ENCODE measurements at places on chromosomes 2 and 18.

GRCh38 chr2:136051001-136051724 is 65.7 kb upstream of the DARS1 start:
- DNase-seq = no peak

DNA sequence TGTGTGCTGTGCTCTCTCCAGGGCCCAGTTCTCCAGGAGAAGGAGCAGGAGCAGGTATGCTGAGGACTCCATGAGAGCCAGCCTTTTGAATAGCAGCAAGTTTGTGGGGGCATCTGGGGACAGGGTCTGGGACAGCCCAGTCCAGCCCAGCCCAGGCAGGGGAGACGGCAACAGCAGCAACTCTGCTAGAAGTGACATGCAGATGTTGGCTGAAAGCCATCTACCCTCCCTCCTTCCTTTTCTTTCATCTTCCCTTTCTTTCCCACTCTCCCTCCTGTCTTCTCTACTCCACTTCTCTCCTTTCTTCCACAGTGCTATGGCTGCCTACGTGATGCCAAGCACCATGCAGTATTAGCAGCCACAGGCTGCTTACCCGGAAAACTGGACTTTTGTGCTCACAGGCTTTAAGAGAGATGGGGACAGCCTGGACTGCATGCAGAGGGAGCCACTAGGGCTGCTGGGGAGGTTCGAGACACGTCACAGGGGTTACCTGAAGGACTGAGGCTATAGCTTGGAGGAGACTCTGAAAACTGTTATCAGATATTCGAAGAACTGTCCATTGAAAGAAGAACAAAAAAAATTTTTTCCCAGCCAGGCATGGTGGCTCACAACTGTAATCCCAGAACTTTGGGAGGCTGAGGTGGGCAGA is 23.8 kb upstream of the YWHAQ start:
- no peak for DNase-seq

- DNase-seq = no peak
Measured at GRCh38 chr2:25367296-25367695, 25.6 kb upstream of the DNMT3A start.

DNA sequence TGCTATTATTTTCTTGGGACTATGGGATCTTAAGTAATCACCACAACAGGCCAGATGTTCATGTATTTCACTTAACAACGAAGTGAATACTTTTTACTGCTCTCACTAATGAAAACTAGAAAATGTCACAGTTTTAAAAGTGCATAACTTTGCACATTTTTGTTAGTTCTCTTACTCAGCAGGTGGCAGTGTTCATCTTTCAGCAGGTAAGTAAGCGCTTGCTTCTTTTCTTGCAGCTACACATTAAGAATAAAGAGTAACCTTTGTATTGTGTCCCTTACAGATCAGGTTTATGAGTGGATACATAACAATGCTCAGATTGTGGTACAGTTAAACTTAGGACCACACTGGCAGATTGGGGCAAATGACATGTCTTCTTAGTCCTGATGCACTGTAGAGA is 61.0 kb downstream of the DAW1 start:
- DNase-seq = no peak

- DNase-seq = no peak
Measured at GRCh38 chr2:43285987-43286386, 59.6 kb upstream of the ZFP36L2 start.

GRCh38 chr2:49973917-49974368 is 819.6 kb upstream of the FSHR start:
- peak; percentile 3 for DNase-seq

DNA sequence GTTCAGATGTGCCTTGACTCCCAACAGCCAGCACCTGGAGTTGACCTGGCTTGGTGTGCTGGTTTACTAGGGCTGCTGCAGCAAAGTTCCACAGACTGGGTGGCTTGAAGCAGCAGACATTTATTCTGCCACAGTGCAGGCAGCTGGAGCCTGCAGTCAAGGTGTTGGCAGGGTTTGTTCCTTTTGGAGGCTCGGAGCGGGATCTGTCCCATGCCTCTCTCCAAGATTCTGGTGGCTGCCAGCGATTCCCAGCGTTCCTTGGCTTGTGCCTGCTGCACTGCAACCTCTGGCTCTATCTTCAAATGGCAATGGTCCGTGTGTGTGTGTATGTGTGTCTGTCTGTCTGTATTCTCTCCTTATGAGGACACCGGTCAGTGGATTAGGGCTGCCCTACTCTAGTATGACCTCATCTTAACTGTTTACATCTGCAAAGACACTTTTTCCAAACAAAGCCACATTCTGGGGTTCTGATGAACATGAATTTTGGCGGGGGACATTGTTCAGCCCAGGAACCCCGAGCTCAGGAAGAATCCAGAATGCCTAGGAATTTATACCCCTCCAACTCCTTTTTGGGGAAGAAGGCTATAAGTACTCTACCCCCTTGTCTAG is 44.7 kb upstream of the TMEM131 start:
- DNase-seq = no peak

- DNase-seq = no peak
Measured at GRCh38 chr2:200693836-200694470, 108.1 kb downstream of the AOX1 start.

GRCh38 chr2:165067643-165068486 is 112.5 kb upstream of the SLC38A11 start:
- DNase-seq = peak; percentile 4

DNA sequence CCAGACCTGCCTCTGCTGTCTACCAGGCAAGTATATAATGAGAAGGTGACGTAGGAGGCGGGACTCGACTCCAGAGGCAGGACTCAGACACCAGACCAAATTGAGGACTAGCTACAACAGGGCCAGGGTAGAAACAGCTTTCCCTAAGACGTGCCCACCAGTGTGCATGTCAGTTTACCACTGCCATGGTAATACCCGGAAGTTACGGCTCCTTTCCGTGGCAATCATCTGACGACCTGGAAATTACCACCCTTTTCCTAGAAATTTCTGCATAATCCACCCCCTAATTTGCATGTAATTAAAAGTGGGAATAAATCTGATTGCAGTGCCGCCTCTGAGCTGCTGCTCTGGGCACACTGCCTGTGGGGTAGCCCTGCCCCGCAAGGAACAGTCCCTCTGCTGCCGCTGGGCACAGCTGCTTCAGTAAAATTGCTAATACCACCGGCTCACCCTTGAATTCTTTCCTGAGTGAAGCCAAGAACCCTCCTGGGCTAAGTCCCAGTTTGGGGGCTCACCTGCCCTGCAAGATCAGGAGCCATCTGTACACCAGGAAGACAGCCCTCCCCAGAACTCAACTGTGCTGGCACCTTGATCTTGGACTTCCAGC is 59.1 kb downstream of the ODC1 start:
- DNase-seq = no peak

GRCh38 chr2:100757621-100758394 is 62.1 kb upstream of the NPAS2 start:
- DNase-seq = peak; percentile 85

DNA sequence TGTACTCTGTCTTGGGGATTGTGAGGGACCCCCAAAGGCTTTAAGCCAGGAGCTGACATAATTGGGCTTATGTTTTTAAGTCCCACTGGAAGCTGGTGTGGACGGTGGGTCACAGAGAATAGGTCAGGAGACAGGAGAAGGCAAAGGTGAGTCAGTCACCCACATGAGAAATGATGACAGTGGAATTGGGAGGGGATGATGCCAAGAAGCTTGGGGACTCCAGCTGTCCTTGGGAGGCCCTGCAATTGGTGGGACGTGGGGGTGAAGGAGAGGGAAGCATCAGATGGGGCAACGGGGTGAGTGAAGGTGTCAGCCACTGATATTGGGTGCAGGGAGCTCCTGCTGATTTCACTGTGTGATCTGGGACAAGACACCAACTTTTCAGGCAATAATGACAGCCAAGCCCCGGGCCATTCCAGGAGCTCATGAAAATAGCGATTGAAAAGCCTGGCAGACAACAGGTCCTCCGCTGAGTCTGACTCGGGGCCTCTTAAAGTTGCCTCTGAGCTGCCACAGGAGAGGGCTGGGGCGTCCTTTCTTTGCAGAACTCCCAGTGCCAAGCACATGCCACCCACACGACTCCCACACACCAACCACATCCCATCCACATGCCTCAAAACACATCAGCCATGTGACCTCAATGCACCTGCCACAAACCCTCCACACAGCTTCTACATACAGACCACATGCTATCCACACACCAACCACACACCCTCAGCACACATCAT is 13.4 kb downstream of the TNS1 start:
- DNase-seq = no peak

DNA sequence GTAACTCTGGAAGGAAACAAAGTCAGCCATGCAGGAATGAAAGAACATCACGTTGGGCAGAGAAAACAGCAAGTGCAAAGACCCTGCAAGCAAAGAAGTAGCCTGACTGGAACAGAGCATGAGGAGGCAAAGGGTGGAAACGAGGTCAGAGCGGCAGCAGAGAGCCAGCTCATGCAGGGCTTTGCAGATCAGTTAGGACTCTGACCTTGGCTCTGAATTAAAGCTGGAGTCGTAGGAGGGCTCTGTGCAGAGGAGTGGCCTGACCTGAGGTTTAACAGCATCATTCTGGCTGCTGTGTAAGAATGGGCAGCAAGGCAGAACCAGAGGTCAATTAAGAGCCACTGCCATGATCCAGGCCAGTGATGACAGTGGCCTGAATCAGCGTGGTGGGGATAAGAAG is 220.7 kb downstream of the PRKCE start:
- no peak for DNase-seq

- DNase-seq = no peak
Measured at GRCh38 chr2:134193006-134193405, 60.9 kb upstream of the MGAT5 start.

DNA sequence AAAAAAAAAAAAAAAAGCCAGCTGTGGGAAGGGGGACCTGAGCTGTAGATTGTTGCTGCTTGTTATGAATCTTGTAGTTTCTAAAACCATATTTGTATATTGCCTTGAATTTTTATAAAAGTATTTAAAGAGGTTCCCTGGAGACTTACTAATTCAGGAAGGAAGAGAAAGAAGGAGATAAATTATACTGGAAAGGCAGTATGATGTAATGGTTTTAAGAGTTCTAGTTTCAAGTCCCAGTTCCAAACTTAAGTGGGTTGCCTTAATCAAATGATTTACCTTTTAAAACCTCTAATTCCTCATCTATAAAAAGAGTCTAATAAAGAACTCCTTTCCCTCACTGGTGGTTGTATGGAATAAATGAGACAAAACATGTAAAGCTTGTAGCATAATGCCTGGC is 62.2 kb downstream of the PTRHD1 start:
- no peak for DNase-seq

- no peak for DNase-seq
Measured at GRCh38 chr2:121748202-121748601, 7.2 kb upstream of the TSN start.

- no peak for DNase-seq
Measured at GRCh38 chr2:64928813-64929212, 60.4 kb upstream of the SLC1A4 start.

- DNase-seq = no peak
Measured at GRCh38 chr18:76722224-76723061, 99.9 kb upstream of the ZNF236 start.

DNA sequence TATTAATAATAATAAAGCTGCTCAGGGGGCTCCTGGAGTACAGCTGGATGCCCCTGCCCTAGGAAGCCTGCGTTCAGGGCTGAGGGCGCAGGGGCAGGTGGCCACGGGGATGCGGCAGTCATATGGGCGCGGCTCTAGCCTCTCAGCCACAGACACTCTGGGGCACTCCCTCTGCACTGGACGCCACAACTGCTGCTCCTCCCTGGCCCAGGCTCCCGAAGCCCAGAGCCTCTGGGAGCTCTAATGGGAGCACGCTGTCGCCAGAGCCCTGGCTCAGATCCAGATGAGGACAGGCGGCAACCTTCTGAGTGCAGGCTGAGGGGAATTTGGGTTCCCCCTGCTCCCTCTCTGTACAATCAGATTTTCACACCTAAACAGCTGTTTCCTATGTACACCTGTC is 93.6 kb downstream of the MTCL1 start:
- no peak for DNase-seq

DNA sequence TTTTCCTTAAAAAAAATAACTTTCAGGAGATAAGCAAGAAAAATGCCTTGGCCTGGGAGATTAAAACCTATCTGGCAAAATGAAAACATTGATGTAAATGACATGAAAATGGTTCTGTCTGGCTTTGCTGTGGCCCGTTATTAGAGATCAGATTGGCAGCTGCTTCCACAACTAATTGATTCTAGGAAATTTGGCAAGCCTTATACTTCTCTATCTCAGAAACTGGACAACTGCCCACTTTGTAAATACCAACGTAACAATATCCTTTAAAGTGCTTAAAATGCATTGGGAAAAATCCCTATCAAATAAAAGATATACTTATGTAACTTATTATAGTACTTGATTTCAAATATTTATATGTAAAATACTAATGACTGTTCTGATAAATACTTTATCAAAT is 14.2 kb upstream of the SKA1 start:
- DNase-seq = no peak

GRCh38 chr2:104871972-104872865 is 18.3 kb downstream of the POU3F3 start:
- no peak for DNase-seq

DNA sequence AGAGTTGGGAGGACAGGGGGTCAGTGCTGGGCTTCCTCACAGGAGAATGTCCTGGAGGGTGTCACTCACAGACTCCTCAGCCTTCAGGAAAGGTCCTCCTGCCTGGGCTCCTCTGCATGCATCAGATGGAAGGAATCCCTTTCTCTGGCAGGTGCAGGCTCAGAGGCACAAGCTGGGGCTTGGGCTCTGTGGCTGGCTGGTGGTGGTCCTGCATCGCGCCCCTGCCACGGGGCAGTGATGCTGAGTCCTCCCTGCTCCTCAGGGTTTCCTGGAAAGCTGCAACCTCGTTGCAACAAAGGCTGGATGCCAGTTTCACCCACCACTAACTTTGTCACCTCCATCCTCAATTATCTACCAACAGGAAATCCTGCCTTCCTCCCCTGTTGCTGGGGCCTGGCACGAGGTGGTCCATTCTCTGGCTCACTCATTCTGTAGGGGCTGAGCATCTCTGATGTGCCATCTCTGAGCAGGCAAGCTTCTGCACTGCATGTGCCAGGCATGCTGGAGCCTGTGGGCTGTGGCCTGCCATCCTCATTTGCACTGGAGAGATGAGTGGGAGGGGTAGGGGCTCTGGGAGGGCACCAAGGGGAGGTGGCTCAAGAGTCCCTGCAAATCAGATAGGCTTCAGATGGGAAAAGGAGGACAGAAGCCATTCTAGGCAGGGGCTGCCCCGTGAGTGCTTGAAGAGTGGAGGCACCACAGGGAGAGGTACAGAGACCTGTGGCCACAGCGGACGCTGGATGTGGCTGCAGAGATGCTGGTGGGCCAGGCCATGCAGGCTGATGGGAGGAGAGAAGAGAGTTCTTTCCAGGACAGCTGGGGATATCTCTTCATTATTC is 272.6 kb upstream of the HS6ST1 start:
- no peak for DNase-seq

DNA sequence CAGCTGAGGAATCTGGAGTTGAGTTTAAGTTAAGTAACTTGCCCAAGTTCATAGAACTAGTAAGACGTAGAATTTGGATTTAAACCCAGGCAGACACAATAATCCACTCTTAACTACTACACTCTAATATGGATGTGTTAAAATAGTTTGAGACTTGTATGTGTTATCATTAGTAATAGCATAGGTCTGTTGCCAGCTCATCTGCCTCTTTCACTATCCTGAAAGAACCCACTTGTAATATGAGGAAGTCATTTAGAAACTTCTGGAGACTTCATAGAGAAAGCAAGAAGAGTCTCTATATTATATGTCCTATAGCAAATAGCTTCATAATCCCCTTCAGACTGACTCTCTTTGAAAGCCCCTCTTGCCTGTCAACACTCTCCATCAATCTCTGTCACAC is 43.0 kb upstream of the ACADL start:
- DNase-seq = no peak

GRCh38 chr2:223585666-223586065 is 16.5 kb downstream of the SCG2 start:
- no peak for DNase-seq

Measured in GM04504 (cell line).